ENCODE measurements at places on chromosomes 12 and 14. TPM values are rescaled to one million over a fixed set of nuclear protein-coding genes. Genes with fewer than 3 reads are reported as not detected.

The VRTN gene
- 0.19 TPM for polyA plus RNA-seq

The PRKD1 gene
- 18.8 TPM for polyA plus RNA-seq

The TC2N gene
- 12.4 TPM for polyA plus RNA-seq

The INSM2 gene
- not detected for polyA plus RNA-seq

The CHMP4A gene
- polyA plus RNA-seq, result 105 TPM

The APOF gene
- polyA plus RNA-seq, result not detected

DNA sequence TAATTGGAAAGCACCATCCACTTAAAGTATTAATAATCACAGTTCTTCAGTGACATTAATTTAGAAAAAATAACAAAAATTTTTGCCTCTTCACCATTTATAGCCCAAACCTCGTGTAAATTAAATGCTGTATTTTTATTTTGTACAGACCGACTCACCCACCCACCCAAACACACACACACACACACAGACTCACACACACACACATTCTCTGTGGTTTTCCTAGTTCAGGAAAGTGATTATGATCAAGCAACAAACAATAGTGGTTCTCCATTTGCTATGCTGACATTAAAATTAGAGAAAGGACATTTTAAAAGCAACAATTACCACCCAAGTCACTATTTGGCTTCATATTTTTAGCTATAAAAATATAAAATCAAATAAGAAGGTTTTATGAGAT, 112.5 kb upstream of the FLRT2 start:
- no peak overlapping the region for H3K27ac ChIP-seq
- DNase-seq, result no peak
- no peak overlapping the region for H3K4me3 ChIP-seq
- H3K36me3 ChIP-seq, result no peaks in the 10 kb centered on the region
- H3K27me3 ChIP-seq, result no peaks in the 10 kb centered on the region

- H3K27me3 ChIP-seq, result no peaks in the 10 kb centered on the region
- no peaks in the 10 kb centered on the region for H3K4me1 ChIP-seq
- H3K27ac ChIP-seq, result no peak overlapping the region
- no peak overlapping the region for H3K4me3 ChIP-seq
Observed at GRCh38 chr14:42163136-42163535, 556.5 kb downstream of the LRFN5 start.

DNA sequence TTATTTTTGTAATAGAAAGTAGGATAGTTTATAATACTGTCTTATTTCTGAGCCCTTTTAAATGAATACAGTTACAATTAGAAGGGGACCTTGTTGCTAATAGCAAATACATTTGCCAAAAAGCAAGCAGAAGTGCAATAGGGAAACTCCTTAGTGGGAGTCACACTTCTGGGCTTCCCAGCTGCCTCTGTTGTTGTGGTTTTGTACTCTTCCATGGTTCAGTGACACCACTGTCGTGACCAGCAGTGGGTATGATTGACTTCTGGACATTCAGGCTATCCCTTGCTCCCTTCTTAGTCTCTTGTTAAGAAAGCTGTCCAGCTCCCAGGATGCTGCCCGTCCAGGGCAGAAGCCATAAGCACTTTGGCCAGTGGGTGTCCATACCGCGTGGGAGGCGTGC, 22.6 kb downstream of the TCTN1 start:
- no peaks in the 10 kb centered on the region for H3K27me3 ChIP-seq
- H3K4me3 ChIP-seq, result no peak overlapping the region
- no peak for DNase-seq
- H3K4me1 ChIP-seq, result no peaks in the 10 kb centered on the region
- H3K36me3 ChIP-seq, result no peaks in the 10 kb centered on the region

- H3K36me3 ChIP-seq, result no peaks in the 10 kb centered on the region
- no peak overlapping the region for H3K4me3 ChIP-seq
- H3K27ac ChIP-seq, result no peak overlapping the region
Observed at GRCh38 chr12:64407342-64408223, 3.4 kb downstream of the XPOT start.

- H3K36me3 ChIP-seq, result no peaks in the 10 kb centered on the region
- no peaks in the 10 kb centered on the region for H3K4me1 ChIP-seq
- H3K27ac ChIP-seq, result no peak overlapping the region
- H3K4me3 ChIP-seq, result no peak overlapping the region
- DNase-seq, result no peak
- no peaks in the 10 kb centered on the region for H3K27me3 ChIP-seq
Observed at GRCh38 chr14:82562881-82563280, 1029.2 kb upstream of the SEL1L start.

DNA sequence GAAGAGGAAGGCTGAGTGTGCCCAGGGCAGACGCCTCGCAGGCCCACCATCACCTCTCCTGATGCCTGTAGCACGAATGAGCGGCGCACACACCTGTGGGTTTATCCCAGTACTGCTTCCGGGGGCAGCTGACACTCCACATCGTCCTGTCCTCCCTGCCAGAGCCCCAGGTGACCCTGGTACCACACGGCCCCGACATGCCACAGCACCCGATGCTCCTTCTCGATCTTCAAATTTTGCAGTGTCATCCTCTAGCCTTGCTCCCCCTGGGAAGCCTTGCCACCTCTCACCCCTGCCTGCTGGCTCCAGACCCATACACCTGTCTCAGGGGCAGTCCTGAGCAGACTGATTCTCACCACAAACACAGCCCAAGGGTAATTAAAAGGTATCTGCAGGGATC, 40.6 kb downstream of the ANO2 start:
- no peaks in the 10 kb centered on the region for H3K36me3 ChIP-seq
- no peaks in the 10 kb centered on the region for H3K4me1 ChIP-seq
- H3K27me3 ChIP-seq, result no peaks in the 10 kb centered on the region
- DNase-seq, result no peak

GRCh38 chr12:95316798-95317197, 99.2 kb downstream of the VEZT start:
- H3K36me3 ChIP-seq, result no peaks in the 10 kb centered on the region
- no peak overlapping the region for H3K4me3 ChIP-seq
- no peaks in the 10 kb centered on the region for H3K27me3 ChIP-seq

GRCh38 chr14:28467611-28468010, 299.0 kb upstream of the FOXG1 start:
- H3K4me1 ChIP-seq, result no peaks in the 10 kb centered on the region
- no peaks in the 10 kb centered on the region for H3K36me3 ChIP-seq
- H3K27ac ChIP-seq, result no peak overlapping the region
- H3K27me3 ChIP-seq, result no peaks in the 10 kb centered on the region
- no peak for DNase-seq
- no peak overlapping the region for H3K4me3 ChIP-seq

DNA sequence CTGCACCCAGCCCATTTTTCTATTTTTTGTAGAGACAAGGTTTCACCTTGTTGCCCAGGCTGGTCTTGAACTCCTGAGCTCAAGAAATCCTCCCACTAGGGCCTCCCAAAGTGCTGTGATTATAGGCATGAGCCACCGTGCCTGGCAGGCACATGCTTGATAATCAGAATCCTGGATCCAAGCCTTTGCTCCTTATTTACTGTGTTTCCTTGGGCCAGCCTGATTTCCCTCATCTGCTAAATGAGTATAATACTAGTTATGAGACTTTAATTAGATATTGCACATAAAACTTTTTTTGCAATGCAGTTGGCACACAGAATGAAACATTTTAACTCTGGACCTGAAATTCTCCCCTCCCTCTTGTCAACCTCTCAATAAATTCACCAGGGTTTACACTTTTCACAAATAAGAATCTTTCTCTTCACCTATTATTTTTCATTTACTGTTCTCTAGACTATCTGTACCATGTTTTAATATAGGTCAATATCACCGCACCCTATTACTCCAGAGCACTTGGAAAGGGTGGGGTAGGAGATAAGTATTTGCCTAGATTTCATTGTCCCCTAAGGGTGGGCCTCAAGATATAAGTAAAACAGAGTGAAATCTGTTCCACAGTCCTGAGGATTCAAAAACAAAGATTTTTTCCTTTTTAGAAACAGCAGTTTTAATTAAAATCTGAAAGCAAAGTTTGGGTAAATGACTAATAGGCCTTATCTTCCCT, 69.2 kb upstream of the NR2C1 start:
- H3K4me1 ChIP-seq, result peaks cover 2% of the 10 kb centered on the region
- no peak overlapping the region for H3K4me3 ChIP-seq
- no peak for DNase-seq
- no peak overlapping the region for H3K27ac ChIP-seq

DNA sequence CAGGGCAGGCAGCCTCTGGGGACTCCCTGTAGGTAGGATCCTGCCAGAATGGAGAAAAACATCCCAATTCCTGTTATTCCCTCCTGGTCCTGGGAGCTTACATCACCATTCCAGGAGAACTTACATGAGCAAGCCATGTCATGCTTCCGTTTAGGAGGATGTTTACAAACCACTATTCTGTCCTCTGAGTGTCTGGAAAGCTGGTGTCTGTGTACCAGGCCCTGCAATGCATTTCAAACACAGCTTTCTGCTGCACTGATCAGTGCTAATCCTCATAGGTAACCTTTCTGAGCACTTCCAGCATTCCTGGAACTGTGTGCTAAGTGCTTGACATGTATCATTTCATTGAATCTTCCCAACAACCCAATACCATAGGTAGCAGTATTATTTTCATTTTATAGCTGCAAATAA, 19.8 kb upstream of the MAP1LC3B2 start:
- peaks cover 8% of the 10 kb centered on the region for H3K4me1 ChIP-seq
- no peaks in the 10 kb centered on the region for H3K36me3 ChIP-seq
- no peaks in the 10 kb centered on the region for H3K27me3 ChIP-seq
- DNase-seq, result no peak
- H3K27ac ChIP-seq, result no peak overlapping the region

GRCh38 chr14:20714593-20715250, 26.2 kb downstream of the ANG start:
- H3K4me1 ChIP-seq, result no peaks in the 10 kb centered on the region
- H3K4me3 ChIP-seq, result no peak overlapping the region
- H3K36me3 ChIP-seq, result no peaks in the 10 kb centered on the region
- no peaks in the 10 kb centered on the region for H3K27me3 ChIP-seq

GRCh38 chr14:23345987-23346692, 6.5 kb downstream of the SLC22A17 start:
- no peaks in the 10 kb centered on the region for H3K4me1 ChIP-seq
- DNase-seq, result no peak
- H3K36me3 ChIP-seq, result no peaks in the 10 kb centered on the region

- no peak overlapping the region for H3K27ac ChIP-seq
- no peaks in the 10 kb centered on the region for H3K36me3 ChIP-seq
- H3K27me3 ChIP-seq, result no peaks in the 10 kb centered on the region
- H3K4me1 ChIP-seq, result peaks cover 26% of the 10 kb centered on the region
Observed at GRCh38 chr14:77046721-77047120, 18.2 kb upstream of the IRF2BPL start.

- no peaks in the 10 kb centered on the region for H3K4me1 ChIP-seq
- H3K27me3 ChIP-seq, result no peaks in the 10 kb centered on the region
- H3K27ac ChIP-seq, result no peak overlapping the region
- DNase-seq, result no peak
Observed at GRCh38 chr12:13691598-13691997, 289.8 kb downstream of the GRIN2B start.

- no peaks in the 10 kb centered on the region for H3K27me3 ChIP-seq
- DNase-seq, result no peak
- H3K36me3 ChIP-seq, result no peaks in the 10 kb centered on the region
- no peak overlapping the region for H3K27ac ChIP-seq
- no peak overlapping the region for H3K4me3 ChIP-seq
- H3K4me1 ChIP-seq, result no peaks in the 10 kb centered on the region
Observed at GRCh38 chr12:28539691-28540323, 349.6 kb downstream of the CCDC91 start.

- H3K36me3 ChIP-seq, result no peaks in the 10 kb centered on the region
- peaks cover 2% of the 10 kb centered on the region for H3K27me3 ChIP-seq
- DNase-seq, result no peak
- no peaks in the 10 kb centered on the region for H3K4me1 ChIP-seq
- H3K27ac ChIP-seq, result no peak overlapping the region
- H3K4me3 ChIP-seq, result no peak overlapping the region
Observed at GRCh38 chr12:11026118-11026517, 3.7 kb upstream of the TAS2R19 start.

DNA sequence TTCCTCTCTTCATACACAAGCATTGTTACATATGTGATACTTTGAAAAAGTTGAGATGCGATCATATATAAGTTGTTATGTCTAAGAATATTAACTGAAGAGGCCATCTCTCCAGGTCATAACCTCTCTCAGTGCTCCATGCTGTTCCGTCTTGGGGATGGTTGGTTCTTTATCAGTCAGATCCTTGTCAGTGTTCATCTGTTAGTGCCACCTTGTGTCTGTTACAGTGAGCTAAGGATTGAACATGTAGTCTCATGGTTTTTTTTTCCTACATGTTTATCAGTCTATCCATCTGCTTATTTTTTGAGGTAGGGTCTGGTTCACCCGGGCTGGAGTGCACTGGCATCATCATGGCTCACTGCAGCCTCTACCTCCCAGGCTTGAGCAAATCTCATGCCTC, 30.5 kb downstream of the EP400 start:
- DNase-seq, result no peak
- no peaks in the 10 kb centered on the region for H3K36me3 ChIP-seq
- H3K4me1 ChIP-seq, result peaks cover 1% of the 10 kb centered on the region
- no peak overlapping the region for H3K4me3 ChIP-seq
- H3K27ac ChIP-seq, result no peak overlapping the region

Measured in ovary (tissue), 10 donors.